ENCODE measurements at places on chromosomes 5 and 9. TPM values are rescaled to one million over a fixed set of nuclear protein-coding genes. Genes with fewer than 3 reads are reported as not detected.

Gene TMC1
- 0.23 TPM for total RNA-seq

Gene SPATA31E1
- not detected for total RNA-seq

Gene PCDHB7
- not detected for total RNA-seq

Gene FOXI1
- total RNA-seq: not detected

Gene ERAP2
- total RNA-seq: 11.2 TPM

Gene SLC36A2
- total RNA-seq: not detected

Gene GMCL2
- not detected for total RNA-seq

Gene ZNF883
- total RNA-seq: not detected

Gene CBY3
- not detected for total RNA-seq

Gene PRDM9
- not detected for total RNA-seq

Gene TSLP
- total RNA-seq: not detected

Gene PHF24
- total RNA-seq: not detected

- no peaks in the 10 kb centered on the region for H3K36me3 ChIP-seq
- no peaks in the 10 kb centered on the region for H3K27me3 ChIP-seq
- no peak overlapping the region for H3K27ac ChIP-seq
- DNase-seq: no peak
- H3K4me1 ChIP-seq: peaks cover 4% of the 10 kb centered on the region
Observed at GRCh38 chr5:150600616-150601490, 39.6 kb upstream of the SYNPO start.

GRCh38 chr5:144028058-144028457, 142.4 kb downstream of the YIPF5 start:
- H3K36me3 ChIP-seq: no peaks in the 10 kb centered on the region
- no peak for DNase-seq
- no peak overlapping the region for H3K4me3 ChIP-seq
- no peaks in the 10 kb centered on the region for H3K27me3 ChIP-seq
- H3K4me1 ChIP-seq: no peaks in the 10 kb centered on the region

DNA sequence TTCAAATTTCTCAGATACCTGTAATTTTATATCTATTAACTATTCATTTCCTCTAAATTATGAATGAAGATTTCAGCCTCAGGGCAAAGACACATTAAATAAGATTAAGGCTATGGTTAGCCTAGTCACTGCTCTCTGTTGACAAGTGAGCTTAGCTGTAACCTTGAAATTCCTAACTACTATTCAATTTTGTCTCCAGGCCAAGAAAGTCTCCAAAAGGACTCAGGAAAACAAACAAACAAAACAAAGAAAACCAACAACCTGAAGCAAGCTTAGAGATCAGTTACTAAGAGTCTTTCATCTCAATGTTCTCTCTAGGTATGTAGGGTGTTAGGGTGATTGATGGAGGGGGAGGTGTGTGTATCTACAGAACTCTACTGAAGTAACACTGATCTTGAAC, 9.6 kb upstream of the CTNNAL1 start:
- no peaks in the 10 kb centered on the region for H3K36me3 ChIP-seq
- H3K4me3 ChIP-seq: no peak overlapping the region
- H3K27ac ChIP-seq: no peak overlapping the region
- DNase-seq: no peak

GRCh38 chr9:33198165-33198564, 31.0 kb upstream of the B4GALT1 start:
- no peaks in the 10 kb centered on the region for H3K27me3 ChIP-seq
- no peak overlapping the region for H3K27ac ChIP-seq
- H3K36me3 ChIP-seq: no peaks in the 10 kb centered on the region
- H3K4me1 ChIP-seq: peaks cover 17% of the 10 kb centered on the region
- no peak for DNase-seq

GRCh38 chr5:33850100-33850594, 41.6 kb downstream of the ADAMTS12 start:
- peaks cover 72% of the 10 kb centered on the region for H3K4me1 ChIP-seq
- peak; percentile 99 for DNase-seq
- no peaks in the 10 kb centered on the region for H3K36me3 ChIP-seq
- 0 out of 2 replicates have a peak overlapping the region, but pooled peaks have one; percentile 5 for H3K4me3 ChIP-seq
- H3K27me3 ChIP-seq: no peaks in the 10 kb centered on the region
- H3K27ac ChIP-seq: peak overlapping the region; percentile 97

- no peak overlapping the region for H3K4me3 ChIP-seq
- DNase-seq: no peak
- no peaks in the 10 kb centered on the region for H3K36me3 ChIP-seq
- no peak overlapping the region for H3K27ac ChIP-seq
Observed at GRCh38 chr5:81226286-81226685, 6.8 kb upstream of the CKMT2 start.

DNA sequence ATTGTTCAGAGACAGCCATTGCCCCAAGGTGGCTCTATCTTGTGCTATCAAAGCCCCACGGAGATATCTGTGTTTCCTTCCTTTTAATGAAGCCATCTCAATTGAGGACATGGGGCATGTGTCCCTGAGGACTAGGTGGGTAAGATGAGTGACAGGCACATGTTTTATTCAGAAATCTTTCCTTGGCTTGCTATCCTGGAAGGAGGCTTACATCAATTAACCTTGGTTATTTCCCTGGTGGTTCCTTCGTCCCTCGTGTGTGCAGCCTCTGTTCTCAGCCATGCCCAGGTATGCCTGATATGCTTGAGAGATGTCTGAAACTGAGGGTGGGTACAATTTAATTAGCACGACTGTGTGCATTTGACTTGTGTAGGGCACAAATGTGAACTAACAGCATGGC, 102.2 kb upstream of the TUT7 start:
- H3K27ac ChIP-seq: no peak overlapping the region
- no peak overlapping the region for H3K4me3 ChIP-seq
- no peaks in the 10 kb centered on the region for H3K4me1 ChIP-seq

- H3K36me3 ChIP-seq: no peaks in the 10 kb centered on the region
- H3K4me1 ChIP-seq: peaks cover 19% of the 10 kb centered on the region
- no peak for DNase-seq
- H3K27me3 ChIP-seq: no peaks in the 10 kb centered on the region
Observed at GRCh38 chr9:109437286-109437685, 60.8 kb downstream of the PTPN3 start.

GRCh38 chr5:9878206-9878605, 248.1 kb upstream of the TAS2R1 start:
- DNase-seq: no peak
- H3K4me1 ChIP-seq: no peaks in the 10 kb centered on the region
- H3K36me3 ChIP-seq: no peaks in the 10 kb centered on the region
- H3K27ac ChIP-seq: no peak overlapping the region

DNA sequence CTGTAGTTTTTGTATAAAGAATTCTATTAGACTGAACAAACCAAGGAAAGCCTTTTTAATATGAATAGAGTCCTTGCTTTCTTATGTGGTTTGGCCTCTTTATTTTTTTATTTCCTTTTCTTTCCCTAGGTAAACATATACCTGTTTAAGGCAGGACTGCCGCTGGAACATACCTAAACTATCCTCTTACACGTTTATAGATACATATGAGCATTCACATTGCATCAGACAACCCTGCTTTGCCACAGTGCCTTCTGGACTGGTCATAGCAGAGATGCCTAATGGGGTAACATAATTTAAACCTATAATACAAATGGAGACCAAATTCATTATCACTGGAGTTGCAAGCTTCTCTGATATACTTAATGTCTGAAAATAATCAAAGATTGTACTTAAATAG, 12.5 kb downstream of the GRAMD2B start:
- H3K4me1 ChIP-seq: peaks cover 8% of the 10 kb centered on the region
- H3K27me3 ChIP-seq: no peaks in the 10 kb centered on the region
- H3K36me3 ChIP-seq: peaks cover 1% of the 10 kb centered on the region
- H3K4me3 ChIP-seq: no peak overlapping the region
- H3K27ac ChIP-seq: no peak overlapping the region

DNA sequence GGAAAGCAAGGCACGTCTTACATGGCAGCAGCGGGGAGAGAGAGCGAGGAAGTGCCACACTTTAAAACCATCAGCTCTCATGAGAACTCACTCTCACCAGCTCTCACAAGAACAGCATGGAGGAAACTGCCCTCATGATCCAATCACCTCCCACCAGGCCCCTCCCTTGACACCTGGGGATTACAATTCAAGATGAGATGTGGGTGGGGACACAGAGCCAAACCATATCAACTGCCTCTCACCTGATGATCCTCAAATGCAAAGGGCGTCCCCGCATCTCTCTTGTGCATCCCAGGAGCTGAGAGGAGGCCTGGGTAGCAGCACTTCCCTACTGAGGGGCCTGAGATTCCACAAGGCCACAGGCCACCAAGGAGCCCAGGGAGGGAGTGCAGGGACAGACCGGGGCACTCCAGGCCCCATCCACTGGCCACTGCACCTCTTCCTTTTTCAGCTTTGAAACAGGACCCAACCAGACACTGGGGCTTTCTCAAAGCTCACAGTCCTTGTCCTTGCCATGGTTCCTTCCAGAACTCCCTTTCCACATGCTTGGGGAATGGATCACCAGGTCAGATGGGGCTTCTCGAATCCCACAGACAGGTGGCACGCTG, 54.5 kb upstream of the IL17B start:
- no peak overlapping the region for H3K27ac ChIP-seq
- H3K4me1 ChIP-seq: 0 out of 2 replicates have a peak, but pooled peaks cover 2% of the 10 kb centered on the region
- H3K27me3 ChIP-seq: peaks cover 5% of the 10 kb centered on the region
- H3K4me3 ChIP-seq: no peak overlapping the region
- no peaks in the 10 kb centered on the region for H3K36me3 ChIP-seq

DNA sequence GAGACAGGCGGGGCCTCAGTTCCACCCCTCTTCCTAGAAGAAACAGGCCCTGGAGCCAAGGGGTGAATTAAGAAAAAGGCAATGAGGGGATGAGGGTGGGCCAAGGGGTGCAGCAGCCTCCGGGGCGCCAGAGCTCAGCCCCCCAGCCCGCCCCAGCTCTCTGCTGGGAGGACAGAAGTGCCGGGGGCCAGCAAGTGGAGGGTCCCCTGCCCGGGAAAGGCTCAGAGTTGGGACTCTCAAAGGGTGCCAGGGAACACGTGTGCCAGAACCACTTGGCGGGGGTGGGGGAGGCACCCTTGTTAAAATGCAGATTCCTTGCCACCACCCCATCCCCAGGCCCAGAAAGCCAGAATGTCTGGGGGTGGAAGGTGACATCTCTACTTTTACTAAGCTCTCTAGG, 67.6 kb upstream of the BARHL1 start:
- H3K27me3 ChIP-seq: no peaks in the 10 kb centered on the region
- no peak overlapping the region for H3K4me3 ChIP-seq
- no peaks in the 10 kb centered on the region for H3K4me1 ChIP-seq
- no peaks in the 10 kb centered on the region for H3K36me3 ChIP-seq

DNA sequence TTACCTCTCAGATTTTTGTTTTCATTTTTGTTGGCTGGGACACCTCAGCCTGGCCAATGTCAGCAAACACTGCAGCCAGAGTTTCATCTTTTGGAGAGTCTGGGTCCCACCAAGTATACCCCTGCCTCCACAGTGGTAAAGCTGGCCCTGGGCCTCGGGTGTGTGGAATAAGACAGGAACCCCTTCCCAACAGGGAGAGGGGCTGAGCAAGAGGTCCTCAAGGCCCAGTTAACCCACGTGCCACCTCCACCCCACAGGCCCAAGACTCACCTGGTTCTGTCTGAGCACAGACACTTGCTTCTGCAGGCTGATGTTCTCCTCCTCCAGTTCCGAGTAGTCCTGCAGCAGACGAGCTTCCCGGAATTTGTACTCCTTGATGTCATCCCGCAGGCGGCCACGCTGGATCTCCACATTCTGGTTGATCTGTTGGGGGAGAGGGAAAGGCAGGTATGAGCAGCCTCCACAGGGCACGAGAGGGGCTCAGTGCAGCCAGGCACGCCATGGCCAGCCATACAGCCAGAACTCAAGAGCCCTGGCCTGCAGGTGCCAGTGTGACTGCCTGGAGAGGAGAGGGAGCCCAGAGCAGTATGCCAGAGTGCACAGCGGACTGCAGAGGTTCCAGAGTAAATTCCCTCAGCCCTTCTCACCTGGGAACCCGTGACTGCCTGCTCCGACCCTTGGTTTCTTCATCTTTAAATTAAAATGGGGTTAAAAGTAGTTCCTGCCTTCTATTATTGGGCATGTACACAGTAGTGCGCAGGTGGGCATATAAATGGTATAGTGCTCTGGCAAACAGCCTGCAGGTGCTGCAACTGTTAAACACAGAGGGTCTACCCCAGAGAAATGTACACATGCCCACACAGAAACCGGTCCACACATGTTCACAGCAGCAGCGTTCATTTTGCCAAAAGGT, 42.0 kb downstream of the BICD2 start:
- no peaks in the 10 kb centered on the region for H3K27me3 ChIP-seq
- no peak overlapping the region for H3K4me3 ChIP-seq
- no peak overlapping the region for H3K27ac ChIP-seq
- peaks cover 37% of the 10 kb centered on the region for H3K4me1 ChIP-seq
- H3K36me3 ChIP-seq: peaks cover 28% of the 10 kb centered on the region

GRCh38 chr5:111934511-111934910, 177.5 kb upstream of the NREP start:
- H3K27ac ChIP-seq: no peak overlapping the region
- H3K27me3 ChIP-seq: no peaks in the 10 kb centered on the region
- H3K36me3 ChIP-seq: no peaks in the 10 kb centered on the region
- no peaks in the 10 kb centered on the region for H3K4me1 ChIP-seq
- no peak for DNase-seq

- no peak for DNase-seq
- H3K27ac ChIP-seq: no peak overlapping the region
- H3K4me3 ChIP-seq: no peak overlapping the region
- H3K4me1 ChIP-seq: peaks cover 22% of the 10 kb centered on the region
- no peaks in the 10 kb centered on the region for H3K36me3 ChIP-seq
- no peaks in the 10 kb centered on the region for H3K27me3 ChIP-seq
Observed at GRCh38 chr5:56587381-56588130, 227.8 kb upstream of the MAP3K1 start.

DNA sequence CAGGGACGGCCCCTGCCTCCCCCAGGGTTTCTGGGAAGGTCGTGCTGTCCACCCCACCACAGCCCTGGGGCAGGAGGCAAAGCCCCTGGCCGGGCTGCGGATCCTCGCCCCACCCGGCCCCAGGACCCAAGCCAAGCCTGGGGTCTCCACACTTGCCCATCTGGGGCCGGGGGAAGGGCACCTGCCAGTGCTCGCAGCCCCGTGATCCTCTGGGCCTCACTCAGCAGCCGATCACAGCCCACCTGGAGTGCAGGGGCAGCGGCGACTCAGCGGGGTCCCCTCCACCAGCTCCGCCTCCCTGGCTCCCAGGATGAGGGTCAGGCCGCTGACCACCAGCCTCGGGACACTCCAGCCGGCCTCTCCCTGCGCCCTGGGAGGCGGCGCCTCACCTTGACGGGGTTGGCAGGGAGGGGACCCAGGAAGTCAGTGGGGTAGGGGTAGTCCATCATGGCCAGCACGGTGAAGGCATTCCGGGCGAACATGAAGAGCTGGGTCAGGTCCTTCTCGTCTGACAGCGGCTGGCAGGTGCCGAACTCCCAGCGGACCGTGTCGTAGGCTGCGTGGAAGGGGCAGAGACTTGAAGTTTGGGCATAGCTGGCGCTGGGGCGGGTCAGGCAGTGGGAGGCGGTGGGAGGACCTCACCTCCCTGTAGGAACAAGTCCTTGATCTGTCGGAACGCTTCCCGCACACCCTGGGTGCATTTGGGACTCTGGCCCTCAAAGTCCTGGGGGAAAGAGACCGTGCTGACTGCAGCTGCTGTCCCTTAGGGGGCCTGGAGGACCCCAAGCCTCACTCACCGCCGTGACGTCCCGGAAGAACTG, 1.8 kb downstream of the DPP7 start:
- peak overlapping the region; percentile 70 for H3K4me3 ChIP-seq
- H3K27me3 ChIP-seq: no peaks in the 10 kb centered on the region
- peaks cover 7% of the 10 kb centered on the region for H3K36me3 ChIP-seq
- no peak for DNase-seq
- peaks cover 3% of the 10 kb centered on the region for H3K4me1 ChIP-seq
- no peak overlapping the region for H3K27ac ChIP-seq

GRCh38 chr5:26807231-26808199, 230.9 kb downstream of the CDH9 start:
- H3K27ac ChIP-seq: no peak overlapping the region
- H3K36me3 ChIP-seq: no peaks in the 10 kb centered on the region
- no peak for DNase-seq
- H3K4me3 ChIP-seq: no peak overlapping the region
